ENCODE measurements at places on chromosomes 3 and 15. TPM values are rescaled to one million over a fixed set of nuclear protein-coding genes. Genes with fewer than 3 reads are reported as not detected.

- H3K27ac ChIP-seq, result no peak overlapping the region
- no peaks in the 10 kb centered on the region for H3K36me3 ChIP-seq
- DNase-seq, result no peak
- H3K4me1 ChIP-seq, result peaks cover 6% of the 10 kb centered on the region
- H3K27me3 ChIP-seq, result no peaks in the 10 kb centered on the region
Measured at GRCh38 chr3:46489381-46489780, 8.4 kb upstream of the RTP3 start.

- no peaks in the 10 kb centered on the region for H3K36me3 ChIP-seq
- H3K27me3 ChIP-seq, result no peaks in the 10 kb centered on the region
- H3K27ac ChIP-seq, result no peak overlapping the region
- H3K4me1 ChIP-seq, result no peaks in the 10 kb centered on the region
- H3K4me3 ChIP-seq, result no peak overlapping the region
Measured at GRCh38 chr15:53565721-53566120, 193.7 kb downstream of the WDR72 start.

DNA sequence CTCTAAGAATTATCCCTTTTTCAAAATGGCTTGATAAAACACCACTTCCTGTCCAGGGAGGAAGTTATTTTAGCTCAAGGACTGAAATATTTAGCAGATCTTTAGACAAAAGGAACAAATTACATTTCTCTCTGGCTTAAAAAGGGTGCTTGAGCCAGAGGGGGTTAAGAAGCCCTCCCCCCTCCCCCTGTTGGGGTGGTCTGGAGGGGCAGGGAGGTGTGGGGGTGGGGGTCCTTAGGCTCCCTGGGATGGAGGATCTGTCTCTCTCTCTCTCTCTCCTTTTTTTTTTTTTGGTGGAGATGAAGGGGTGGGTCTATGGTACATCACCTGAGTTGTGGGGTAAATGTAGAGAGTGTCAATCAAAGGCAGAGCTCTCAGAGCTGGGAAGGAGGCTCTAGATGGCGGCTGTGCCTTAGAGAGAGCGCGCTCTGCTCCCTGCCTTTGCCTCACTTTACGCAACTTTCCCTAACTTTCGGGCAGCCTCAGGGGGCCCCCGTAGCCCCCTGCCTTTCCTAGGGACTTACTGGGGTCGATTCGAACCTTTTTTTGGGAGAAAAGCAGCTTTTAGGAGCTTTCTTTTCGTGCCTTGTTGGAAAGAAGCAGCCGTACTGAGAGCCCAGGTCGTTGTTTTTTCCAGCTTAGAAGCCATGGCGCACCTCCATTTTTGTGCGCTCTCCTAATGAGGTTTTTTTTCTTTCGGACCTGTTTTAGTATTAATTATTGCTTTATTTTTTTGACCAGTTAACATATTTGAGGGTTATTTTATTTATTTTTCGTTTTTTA is at the start of gene CHD2:
TSS of gene CHD2 (plus strand) at position 377 of the 783 bp plus-strand sequence. CDS start 914 bp downstream, outside the sequence.
- DNase-seq, result peak; percentile 74
- peak within 1 kb of the TSS; percentile 49 for H3K4me3 ChIP-seq
- H3K27ac ChIP-seq, result peak within 1 kb of the TSS; percentile 95
- H3K27me3 ChIP-seq, result no peaks in the 10 kb centered on the region
- H3K4me1 ChIP-seq, result peaks cover 62% of the 10 kb centered on the region

DNA sequence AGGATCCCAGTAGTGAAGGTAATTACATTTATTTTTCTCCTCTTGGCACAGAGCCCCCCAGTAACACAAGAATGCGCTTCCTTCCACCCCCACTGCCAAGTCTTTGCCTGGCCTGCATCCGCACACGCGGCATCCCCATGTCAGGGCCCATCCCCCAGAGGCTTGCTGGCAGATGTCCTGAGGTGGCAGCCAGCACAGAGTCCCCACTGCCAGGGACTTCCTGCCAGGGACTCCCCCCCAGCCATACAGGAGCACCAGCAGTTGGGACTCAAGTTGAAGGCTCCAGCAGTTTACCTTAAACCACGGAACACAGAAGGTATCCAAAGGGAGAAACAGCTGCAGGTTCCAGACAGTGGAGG is 41.0 kb downstream of the MEGF11 start:
- H3K4me1 ChIP-seq, result no peaks in the 10 kb centered on the region
- H3K27ac ChIP-seq, result no peak overlapping the region
- no peak overlapping the region for H3K4me3 ChIP-seq

DNA sequence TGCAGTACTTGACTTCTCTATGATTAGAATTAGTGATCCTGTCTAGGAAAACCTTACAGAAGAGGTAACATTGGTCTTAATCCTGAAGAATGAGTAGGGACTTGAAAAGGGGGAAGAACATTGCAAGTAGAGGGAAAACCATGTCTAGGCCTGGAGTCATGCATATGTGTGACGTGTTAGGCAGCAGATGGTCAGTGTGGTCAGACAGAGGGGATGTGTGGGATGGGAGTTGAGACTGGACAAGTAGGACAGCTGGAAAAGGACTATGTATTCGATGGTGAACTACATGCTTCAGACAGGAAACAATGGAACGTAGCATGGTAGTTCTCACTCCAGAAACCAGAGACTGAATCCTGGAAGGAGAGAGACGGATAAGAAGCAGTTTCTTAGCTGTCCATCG is 235.6 kb upstream of the LRTM1 start:
- H3K36me3 ChIP-seq, result no peaks in the 10 kb centered on the region
- DNase-seq, result no peak
- H3K27me3 ChIP-seq, result no peaks in the 10 kb centered on the region

DNA sequence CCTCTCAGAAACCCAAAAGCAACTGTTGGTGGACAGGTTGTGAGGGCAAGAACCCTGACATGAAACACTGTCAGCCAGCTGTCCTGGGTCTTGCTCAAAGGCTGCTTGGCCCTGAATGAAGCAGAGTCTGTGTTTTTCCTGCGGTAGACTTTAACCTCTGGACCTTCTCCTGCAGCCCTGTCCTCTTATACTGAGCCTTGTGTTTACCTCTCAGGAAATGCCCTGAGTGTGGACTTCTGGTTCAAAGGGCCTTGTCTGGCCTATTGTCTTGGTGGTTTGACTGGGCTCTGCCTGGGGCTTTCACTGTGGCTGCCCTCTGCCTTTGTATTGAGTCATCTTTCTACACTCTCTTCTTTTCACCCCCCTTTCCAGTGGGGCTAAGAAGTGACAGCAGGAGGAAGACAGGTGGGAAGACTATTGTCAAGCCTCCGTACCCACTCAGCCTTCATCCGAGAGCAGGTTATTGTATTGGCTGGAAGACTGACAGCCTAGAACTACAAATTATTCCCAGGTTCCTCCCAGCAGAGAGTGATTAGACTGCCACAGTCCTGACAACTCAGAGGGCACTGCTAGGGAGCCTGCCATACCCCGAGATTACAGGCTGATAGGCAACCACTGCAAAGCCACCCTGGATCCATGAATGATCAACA is 3.5 kb downstream of the SEC13 start:
- H3K27me3 ChIP-seq, result no peaks in the 10 kb centered on the region
- peaks cover 35% of the 10 kb centered on the region for H3K36me3 ChIP-seq

SLC35A5 gene
- 16.4 TPM for total RNA-seq

ADAMTS17 gene
- 0.71 TPM for total RNA-seq

Data from sigmoid colon (tissue), 7 donors.